ENCODE measurements at places on chromosomes 4 and X.

- DNase-seq, result no peak
Measured at GRCh38 chr4:113232194-113232593, 182.7 kb downstream of the ANK2 start.

GRCh38 chr4:133424605-133425004 is 275.5 kb downstream of the PCDH10 start:
- no peak for DNase-seq

- no peak for DNase-seq
Measured at GRCh38 chr4:147638942-147639341, 21.7 kb downstream of the TMEM184C start.

DNA sequence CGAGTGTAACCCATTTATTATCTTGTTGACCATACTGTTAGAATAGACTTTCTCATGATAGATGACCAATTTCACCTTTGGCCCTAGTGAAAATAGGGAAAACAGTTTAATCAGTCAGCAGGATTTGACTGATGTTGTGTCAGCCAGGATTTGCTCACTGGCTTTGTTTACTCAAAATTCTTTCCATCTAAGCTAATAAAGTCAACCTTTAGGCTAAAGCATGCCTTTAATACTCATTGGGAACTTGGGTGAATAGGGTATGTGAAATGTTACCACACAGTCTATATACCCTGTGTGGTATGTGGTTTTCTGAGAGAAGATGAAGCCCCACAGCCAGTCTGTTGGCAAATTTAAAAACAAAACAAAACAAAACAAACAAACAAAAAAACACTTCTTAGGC is 18.7 kb upstream of the SPANXB1 start:
- no peak for DNase-seq

DNA sequence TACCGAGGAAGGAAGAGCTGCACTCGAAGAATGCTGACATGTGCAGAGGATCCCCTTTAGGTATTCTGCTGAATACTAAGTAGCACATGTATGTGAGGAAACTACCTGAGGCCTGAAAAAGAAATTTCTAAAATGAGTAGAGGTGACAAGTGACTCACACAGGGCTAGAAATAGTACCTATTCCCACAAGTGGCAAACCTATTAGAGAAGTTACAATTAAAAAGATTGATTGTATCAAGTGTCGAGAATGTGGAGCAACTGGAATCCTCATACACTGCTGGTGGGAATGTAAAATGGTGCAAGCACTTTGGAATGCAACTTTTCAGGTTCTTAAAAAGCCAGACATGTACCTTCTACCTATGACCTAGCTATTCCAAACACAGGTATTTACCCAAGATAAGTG is 47.4 kb downstream of the CCSER1 start:
- no peak for DNase-seq

DNA sequence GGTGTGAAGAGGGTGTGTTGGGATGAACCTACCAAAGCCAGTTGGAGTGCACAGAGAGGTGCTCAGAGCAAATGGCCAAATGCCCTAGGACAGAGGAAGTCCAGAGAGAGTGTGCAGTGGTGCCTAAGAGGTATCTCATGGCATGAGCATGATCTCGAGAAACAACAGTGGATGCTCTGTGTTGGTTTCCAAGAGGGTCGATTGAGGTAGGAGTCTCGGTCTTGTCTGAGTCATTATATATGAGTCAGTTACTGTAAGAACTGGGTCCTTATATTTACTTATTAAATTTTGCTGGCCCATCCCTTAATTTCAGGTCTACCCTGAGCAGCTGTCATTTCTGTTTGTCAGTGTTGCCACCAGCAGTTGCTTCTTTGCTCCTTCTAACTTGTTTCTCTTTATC is 86.6 kb upstream of the TMEM150C start:
- no peak for DNase-seq

DNA sequence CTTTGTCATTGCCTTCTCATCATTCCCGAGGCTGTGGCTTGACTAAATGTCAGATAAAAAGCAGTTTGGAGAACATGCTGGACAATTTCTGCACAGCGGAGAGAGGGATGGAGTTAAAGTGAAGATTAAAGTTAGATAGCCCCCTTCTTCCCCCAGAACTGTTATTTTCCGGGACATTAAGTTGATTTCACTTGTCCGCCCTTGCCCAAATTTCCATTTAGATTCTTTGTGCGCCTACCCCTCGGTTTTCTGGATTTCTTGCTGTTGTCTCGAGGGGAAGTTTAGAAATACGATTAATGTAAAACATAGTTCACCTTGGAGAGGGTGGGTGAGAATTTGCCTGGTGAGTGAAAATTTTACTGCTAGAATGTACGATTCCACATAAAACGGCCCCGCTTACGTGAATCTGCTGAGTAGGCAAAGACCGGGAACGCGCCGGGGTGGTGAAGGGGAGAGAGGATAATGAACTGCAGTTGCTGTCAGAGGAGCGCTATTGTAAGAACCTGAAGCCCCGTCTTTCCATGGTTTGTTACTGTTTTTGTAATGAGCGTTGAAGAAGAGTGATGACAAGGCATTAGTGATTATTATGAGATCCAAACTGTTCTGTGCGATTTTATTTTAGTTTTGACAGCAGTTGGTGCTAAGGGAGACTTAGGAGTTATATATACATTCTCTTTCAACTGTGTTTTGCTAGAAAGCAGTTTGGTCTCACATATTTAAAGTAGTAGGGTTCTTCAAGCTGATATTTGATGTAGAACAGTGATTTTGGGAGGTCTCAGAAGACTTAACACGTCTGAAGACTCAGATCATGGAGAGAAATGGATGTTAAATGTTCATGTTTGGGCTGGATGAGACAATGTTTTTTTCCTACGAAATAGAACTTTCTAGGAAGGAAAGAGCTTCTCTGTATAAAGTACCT is 73.0 kb downstream of the AFF1 start:
- DNase-seq, result no peak

GRCh38 chr4:77062856-77063255 is 12.9 kb downstream of the CCNI start:
- DNase-seq, result no peak

- DNase-seq, result no peak
Measured at GRCh38 chr4:120156120-120156718, 89.6 kb upstream of the MAD2L1 start.

- DNase-seq, result no peak
Measured at GRCh38 chr4:147846318-147847155, 114.6 kb downstream of the ARHGAP10 start.

DNA sequence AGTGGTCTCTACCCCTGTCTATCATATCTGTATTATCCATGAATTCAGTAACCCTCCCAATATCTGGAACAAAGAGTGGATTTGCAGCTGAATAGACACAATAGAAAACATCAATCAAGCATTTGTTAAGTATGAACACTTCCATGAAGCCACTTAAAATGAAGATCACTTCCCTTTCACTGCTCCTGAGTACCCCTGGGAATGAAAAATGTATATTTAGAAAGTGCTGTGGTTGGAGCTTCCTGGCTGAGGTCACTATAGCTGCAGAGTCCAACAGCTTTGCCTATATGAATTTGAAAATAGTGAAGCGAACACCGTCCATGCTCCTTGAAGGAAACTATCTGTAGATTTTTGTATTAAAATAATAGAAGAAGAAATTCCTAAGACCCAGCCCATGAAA is 227.0 kb downstream of the DTHD1 start:
- DNase-seq, result no peak

DNA sequence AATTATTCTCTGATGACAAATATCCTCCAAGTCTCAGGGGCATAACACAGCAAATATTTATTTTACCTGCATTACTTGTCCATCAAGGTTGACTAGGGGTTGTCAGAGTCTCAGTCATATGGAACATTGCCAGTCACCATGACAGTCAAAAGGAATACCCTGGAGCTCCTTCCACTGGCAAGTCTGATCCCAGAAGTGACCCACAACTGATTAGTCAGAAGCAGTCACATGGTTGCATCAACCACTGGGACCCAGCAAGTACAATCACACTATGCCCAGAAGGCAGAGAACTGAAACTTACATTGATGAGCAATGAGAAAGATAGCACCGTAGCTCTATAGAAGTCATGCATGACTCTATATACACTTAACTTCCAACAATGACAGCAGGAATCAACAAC is 41.9 kb upstream of the SOD3 start:
- DNase-seq, result no peak

DNA sequence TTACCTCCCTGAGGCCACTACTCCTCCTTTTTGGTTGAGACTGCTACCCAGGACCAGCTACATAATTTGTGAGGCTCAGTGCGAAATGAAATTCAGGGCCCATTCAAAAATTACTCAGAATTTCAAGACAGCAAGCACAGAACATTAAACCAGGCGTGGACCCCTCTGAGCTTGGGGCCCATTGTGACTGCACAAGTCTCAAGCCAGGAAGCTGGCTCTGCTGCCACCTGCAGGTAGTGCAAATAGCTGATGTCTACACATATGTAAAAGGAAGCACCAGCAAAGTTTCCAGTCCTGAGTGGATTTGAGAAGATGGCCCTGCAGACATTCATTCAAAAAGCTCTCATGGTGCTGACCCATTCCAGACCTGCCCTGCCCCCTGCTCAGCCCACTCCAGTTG is 213.4 kb upstream of the LNX1 start:
- no peak for DNase-seq

GRCh38 chr4:159600061-159600460 is 497.2 kb downstream of the RAPGEF2 start:
- no peak for DNase-seq

DNA sequence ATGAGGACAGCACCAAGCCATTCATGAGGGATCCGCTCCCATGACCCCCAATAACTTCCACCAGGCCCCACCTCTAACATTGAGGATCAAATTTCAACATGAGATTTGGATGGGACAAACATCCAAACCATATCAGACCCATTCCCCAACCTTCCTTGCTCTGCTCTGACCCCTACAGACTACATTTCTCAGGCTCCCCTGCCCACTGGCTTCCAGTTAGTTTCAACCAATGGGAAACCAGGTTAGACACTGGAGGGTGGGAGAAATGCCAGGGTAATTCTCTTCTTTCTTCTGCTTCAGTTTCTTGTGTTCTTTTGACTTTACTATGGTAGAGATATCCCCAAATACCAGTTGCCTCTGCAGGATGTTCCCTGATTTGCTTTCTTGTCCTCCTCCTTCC is 125.7 kb downstream of the CLCN4 start:
- DNase-seq, result no peak

DNA sequence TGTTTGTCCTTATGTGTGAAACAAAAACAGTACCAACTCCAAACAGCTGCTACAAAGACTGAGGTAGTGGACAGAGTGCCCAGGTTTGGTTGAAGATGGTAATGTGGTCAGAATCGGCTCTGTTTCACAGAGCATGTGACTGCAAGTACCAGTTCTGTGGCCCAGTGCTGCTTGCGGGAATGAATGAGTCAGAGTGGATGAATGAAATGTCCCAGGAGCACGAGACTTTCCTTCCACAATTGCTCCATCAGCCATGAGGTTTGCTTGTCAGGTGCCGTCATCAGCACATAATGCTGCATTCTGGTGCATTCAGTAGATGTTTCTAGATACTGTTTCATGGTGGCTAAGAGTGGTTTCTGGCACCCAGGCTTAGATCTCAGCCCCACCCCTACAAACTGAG is 84.2 kb downstream of the GPR143 start:
- DNase-seq, result no peak

DNA sequence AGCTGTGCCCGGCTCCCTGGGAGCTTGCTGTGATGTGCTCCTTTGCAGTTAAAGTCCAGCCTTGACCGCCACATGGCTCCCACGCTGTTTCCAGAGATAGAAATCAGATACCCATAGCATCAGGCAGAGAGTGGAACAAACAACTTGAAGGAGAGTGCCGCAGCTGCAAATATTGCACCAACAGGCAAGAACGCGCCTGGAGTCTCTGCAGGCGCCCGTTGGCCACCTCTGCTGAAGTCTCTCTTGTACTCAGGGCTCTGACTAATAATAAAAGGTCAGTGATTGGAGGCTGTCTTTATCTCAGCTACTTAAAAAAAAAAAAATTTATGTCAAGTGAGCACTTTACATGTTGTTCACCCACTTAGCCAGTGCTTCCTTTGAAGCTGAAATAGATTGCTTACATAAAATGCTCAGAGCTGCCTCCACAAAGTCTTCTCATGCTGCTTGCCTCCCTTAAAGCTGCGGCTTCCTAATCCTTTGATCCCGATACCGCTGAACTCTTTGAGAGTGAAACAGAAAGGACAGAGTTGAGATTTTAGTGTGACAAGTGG is 30.9 kb upstream of the TENM3 start:
- DNase-seq, result no peak

DNA sequence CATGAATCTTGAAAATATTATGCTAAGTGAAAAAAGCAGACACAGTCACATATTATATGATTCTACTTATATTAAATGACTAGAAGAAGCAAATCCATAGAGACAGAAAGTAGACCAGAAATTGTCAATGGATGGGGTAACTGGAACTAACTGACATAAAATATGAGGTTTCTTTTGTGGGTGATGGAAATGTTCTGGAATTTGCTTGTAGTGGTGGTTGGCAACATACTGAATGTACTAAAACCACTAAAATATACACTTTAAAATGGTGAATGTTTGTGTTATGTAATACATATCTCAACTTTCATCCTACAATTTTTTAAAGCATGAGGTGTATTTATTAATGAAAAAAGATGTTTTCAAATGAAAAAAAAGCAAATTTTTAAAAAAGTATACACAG is 14.7 kb downstream of the CNOT6L start:
- no peak for DNase-seq

- no peak for DNase-seq
Measured at GRCh38 chr4:158760866-158761265, 8.0 kb upstream of the FNIP2 start.

- DNase-seq, result no peak
Measured at GRCh38 chr4:113958766-113959538, 20.5 kb downstream of the ARSJ start.

GRCh38 chr4:69057620-69058409 is 38.5 kb upstream of the UGT2B7 start:
- DNase-seq, result no peak

DNA sequence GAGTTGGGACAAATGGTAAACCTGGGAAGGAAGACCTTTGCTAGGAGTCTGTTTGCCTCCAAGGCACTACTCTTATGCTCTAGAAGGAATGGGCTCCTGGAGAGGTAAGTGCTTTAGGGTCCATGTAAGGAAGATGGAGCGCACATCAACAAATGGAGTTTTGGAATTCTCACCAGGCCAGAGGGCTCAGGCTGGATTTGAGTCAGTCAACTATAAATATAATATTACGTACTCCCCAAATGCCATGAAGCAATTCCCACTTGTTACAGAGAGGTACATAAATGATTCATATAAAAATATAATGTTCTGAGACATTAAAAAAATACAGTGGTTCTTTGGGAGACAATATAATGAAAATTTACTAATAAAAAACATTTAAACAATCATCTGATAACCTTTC is 1.6 kb upstream of the SLC9B1 start:
- no peak for DNase-seq

GRCh38 chr4:152369902-152370295 is 166.0 kb downstream of the FBXW7 start:
- no peak for DNase-seq

DNA sequence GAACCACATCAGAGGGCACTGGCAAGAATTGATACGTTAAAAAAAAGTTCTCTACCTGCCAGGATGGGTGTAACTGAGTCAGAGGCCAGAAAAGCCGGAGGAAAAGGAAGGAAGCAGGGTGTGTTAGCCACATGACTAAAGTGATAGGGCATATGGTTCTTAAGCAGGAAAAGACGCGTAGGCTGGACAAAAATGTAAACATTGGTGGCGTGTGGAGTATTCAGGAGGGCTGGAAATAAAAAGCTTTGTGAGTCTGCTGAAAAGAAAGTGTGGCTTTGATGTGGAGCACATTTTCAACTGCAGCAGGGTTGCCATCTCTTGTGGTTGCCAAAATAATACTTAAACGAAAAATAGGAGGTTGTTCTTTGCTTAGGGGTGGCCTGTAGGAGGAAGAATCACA is 186.5 kb upstream of the RPL34 start:
- DNase-seq, result no peak

- DNase-seq, result no peak
Measured at GRCh38 chr4:123378794-123379193, 17.8 kb upstream of the SPRY1 start.
